ENCODE measurements at places on chromosomes 1 and 21.

DNA sequence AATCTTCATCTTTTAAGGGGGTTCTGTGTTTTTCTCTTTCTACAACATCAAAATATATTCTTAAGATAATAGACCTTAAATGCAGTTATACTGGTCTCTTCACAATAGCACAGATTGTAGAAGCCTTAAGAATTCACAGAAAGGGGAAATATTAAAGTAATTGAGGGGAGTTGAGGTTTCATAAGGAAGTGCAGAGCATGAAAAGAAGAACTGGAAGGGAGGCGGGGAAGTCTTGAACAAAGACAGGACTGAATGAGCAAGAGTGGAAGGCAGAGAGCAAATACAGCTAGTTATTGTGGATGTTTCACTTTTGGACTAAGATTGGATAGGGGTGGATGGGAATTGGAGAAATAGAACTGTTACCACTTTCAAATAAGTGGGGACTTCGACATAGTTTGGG is 67.7 kb downstream of the PTGER3 start:
- no peak for DNase-seq

DNA sequence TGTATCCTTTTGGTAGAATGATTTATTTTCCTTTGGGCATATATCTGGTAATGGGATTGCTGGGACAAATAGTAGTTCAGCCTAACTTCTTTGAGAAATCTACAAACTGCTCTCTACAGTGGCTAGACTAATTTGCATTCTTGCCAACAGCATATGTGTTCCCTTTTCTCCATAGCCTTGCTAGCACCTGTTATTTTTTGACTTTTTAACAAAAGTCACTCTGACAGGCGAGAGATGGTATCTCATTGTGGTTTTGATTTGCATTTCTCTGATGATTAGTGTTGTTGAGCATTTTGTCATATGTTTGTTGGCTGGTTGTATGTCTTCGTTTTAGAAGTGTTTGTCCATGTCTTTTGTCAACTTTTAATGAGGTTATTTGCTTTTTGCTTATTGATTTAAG is 99.8 kb downstream of the UCK2 start:
- DNase-seq = no peak

- DNase-seq = no peak
Measured at GRCh38 chr1:41583658-41584547, 99.4 kb upstream of the EDN2 start.

DNA sequence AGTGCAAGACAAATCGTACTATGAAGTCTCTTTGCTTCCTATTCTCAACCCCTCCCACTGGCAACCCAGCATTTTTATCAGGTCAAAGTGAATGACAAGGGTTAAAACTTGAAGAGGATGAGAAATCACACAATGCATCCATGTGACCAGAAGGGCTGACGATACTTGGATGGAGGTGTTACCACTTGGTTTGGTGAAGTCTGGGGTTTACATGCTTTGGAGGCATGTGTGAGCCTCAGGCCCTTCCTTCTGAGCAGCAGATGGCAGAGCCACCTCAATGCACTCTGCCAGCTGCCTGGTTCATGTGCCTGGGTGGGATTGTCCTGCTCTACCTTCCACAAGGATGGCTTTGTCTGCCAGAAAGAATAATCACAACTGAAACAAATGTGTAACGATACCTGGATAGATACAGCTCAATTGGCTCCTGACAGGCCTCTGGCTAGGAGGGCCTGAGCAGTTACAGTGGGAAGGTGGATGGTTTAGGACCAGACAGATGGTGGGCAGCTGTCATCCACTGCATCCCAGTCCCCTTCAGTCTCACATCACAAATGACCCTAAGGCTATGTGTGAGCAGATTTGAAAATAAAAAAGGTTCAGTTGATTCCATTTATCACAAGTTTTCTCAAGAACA is 51.5 kb upstream of the CNIH3 start:
- no peak for DNase-seq

GRCh38 chr1:226993814-226994585 is 53.9 kb downstream of the COQ8A start:
- DNase-seq = no peak

DNA sequence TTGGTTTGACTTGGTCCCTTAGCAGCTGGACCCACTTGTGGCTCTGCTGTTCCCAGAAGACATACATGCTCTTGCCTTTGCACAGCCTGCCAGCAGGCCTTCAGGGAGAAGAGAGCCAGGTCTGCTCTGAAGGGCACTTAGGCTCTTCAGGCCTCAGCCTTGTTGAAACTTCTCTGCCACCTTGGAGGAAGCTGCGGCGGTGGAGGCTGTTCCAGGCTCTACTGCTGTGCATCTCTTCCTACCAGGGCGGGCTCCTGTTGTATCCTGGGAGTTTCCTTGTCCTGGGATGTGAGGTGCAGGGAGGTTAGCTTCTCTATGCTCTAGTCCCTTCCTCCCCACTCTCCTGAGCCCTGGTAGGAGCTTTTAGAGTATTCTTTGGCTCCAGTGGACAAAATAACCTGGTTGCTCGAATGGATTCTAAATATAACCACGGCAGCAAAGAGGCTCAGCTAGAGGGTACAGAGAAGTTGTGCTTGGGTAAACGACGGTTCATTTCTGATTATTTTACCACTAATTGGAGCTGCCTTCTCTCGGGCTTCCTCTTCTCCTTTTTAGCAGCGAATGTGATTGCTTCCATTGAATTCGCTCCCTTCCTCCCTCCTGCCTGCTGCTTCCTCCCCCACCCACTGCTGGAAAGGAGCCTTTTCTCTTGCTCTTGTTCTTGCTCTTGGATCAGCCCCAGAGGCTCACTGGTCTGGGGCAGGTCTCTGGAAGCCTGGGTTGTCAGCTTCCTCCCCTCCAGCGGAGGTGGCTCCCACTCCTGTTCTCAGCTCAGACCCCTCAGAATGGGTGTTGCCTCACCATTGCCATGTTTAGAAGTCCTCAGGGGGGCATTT is 126.6 kb upstream of the CACNA1E start:
- DNase-seq = no peak

GRCh38 chr1:29944253-29944905 is 708.1 kb downstream of the PTPRU start:
- no peak for DNase-seq

- no peak for DNase-seq
Measured at GRCh38 chr1:20376880-20377494, 86.3 kb downstream of the VWA5B1 start.

GRCh38 chr1:100565533-100565932 is 27.6 kb downstream of the GPR88 start:
- no peak for DNase-seq
